ENCODE measurements at places on chromosomes 5 and 9.
A peak's percentile ranks its signal among the peaks of the same experiment; 100 is the strongest.

GRCh38 chr5:8413975-8414374, 545.0 kb downstream of the MTRR start:
- no peak for DNase-seq

- no peak for DNase-seq
Measured at GRCh38 chr9:14212697-14213420, 101.1 kb downstream of the NFIB start.

DNA sequence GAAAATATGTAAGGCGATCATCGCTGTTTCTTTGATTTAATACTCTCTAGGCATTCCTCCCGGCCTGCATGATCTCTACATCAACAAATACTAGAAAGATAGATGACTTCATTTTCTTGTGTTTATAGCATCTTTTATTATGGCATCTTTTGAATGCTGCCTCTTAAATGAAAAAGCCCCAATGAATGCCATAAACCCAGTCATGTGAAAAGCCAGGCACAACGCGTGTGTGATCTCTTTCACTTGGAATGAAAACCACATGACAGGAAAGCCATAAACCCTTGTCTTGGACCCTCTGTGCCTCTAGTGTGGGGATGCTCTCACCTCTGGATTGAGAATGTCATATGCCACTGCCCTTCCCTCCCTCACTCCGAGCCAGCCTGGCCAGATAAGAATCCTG, 476.2 kb downstream of the SEMA5A start:
- no peak for DNase-seq

DNA sequence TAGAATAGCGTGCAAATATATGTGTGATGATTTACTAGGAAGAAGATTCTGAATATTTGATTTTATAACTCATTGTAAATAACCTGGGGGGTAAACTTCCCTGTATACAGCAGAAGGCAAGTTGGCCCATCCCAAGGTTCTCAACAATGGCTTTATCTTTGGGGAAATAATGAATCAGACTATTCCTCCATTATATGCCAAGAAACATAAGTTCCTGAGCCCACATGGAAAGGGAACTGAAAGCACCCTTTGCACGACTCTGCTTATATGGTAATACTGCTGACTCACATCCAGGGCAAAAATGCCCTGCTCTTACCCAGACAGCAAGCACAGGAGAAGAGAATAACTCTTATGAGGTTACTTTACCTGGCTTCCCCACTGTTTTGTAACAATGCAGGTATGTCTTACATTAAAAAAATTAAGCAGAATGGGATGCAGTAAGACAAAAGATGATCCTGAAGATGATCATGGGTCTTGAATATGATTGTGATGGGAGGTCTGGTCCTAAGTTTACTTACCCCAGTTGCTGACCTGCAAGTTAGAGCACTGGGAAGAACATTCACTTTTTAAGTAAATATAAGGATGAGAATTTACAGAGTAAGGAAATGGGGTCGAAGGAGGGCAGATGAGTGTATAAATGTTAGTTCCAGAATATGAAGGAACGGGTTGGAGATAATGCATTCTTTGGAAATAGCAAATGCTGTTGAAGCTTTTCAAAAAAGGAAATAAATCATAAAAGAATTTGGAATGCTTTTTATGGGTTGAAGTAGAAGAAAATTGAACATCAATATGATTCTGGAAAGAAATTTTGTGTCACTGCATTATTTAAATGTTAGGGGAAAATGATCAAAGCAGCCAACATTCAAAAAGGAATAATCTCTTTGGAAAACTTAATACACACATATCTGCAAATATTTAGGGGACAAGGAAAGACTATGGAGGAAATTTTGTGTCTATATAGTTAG, 428.4 kb upstream of the MPDZ start:
- DNase-seq = no peak

GRCh38 chr5:126805063-126805462, 28.1 kb downstream of the LMNB1 start:
- no peak for DNase-seq

DNA sequence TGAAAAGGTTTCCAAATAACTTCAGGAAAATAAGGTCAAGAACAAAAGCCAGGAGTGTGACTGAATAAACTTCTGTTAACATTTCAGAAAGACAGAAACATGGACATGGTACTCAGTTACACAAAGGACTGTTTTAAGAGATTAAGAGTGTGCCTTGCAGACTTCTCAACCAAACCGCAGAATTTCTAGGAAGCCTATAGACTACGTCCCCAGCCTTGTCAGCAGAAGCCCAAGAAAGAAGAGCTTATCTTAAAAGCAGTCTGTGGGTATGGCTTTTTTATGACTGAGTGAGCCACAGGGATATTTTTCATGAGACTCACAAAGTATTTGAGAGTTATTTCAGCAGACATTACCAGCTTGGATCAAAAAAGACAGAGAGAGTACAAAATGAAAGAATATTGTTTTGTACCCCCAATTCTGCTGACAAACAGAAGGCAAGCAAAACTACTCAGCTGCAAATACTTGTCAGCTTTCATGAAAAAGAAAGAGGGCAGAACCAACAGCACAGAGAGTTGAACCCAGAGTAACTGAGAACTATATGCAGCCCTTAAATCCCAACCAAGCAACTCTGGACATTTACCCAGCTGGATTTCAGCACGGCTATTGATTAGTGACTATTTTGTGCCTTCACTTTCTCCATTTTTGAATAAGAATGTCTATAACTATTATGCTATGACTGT, 711.0 kb upstream of the CTNND2 start:
- no peak for DNase-seq

DNA sequence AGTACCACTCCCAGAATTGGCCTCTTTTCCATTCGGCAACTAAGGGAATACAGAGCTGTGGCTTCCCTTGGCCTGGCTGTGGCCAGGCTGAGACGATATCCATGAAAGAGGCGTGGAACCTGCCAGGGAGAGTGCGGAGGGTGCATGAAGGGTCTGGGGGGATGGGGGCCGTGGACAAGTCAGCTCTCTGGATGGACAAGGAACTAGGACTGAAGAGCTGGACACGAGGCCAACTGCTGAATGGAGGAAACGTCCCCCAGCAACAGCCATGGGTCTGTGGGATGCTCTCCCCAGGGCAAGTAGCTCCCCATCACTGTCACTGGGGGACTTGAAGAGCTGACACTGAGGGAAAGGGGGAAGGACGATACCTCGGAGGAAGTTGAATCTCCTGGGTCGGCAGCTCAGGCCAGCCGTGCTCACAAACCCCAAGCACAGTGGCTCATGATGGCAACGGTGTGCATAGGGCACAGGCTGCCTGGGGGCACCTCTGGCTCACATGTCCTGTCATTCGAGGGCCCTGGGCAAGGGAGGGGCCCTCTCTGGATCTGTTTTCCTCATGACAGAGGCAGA, 4.1 kb upstream of the OLFM1 start:
- DNase-seq = no peak

GRCh38 chr5:145701404-145701803, 133.7 kb downstream of the PRELID2 start:
- DNase-seq = no peak

- no peak for DNase-seq
Measured at GRCh38 chr5:108278285-108279240, 103.3 kb downstream of the FBXL17 start.

DNA sequence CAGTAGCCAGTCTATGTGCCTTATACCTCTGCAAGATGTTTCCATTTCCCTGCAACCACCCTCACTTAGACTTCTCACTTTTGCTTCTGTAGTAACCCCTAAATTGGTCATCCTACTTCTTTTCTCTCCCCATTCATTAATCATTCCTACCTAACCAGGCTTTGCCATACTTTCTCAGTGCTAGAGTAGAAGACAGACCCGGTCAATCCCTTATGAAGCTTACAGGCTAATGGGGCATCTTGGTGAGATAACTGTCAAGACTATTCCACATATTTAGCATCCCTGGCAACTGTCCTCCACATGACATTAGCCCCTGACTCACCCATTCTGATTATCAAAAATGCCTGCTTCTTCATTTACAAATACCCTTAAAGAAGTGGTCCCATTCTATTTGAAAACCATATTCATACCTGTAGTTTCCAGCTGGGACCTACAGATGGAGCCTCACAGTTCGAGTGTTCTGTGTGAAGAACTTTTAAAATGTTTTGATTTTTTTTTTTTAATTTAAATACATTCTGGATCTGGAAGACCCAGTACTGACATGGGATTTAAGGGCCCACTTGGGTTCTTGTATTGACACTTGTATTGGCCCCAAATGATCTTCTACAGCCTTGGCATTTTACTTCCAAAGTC, 21.0 kb downstream of the F2RL2 start:
- DNase-seq = peak; percentile 21

DNA sequence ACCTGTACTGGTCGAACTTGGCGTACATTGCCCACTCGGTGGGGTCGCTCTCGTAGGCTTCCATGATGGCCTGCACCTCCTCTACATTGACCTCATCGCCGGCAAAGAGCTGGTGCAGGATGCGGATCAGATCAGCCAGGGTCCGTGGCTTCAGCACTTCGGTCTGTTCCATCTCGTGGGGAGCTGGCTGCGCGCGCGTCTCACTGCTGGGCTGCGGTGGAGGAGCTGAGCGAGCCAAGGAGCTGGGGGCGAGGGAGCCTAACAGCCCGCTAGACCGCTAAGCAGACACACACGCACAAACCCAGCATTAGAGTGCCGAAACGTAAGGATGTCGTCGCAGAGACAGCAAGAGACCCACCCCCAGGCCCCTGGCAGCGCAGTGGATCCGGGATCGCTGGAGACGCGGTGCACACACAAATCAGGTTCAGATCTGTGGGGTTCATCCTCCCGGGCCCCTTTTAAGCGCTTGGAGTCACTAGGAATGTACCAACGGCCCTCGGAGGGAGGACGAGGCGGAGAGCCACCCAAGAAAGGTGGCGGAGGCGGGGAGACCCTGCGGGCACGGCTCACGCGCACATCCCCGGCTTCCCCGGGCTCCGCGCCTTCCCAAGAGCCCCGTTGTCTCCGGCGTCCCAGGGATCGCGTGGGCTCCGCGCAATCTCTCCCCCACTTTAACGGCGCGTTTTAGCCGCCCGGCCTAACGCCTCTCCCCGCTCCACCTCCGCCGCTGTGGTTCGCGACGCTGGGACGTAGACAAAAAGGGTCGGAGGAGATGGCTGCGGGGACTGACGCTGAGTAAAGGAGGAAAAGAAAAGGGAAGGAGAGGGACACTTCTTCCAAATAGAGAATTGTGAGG, at the start of gene CDO1:
Gene CDO1 (minus strand): TSS at position 434 of the 856 bp plus-strand sequence. CDS start 262 bp downstream, at position 172.
- DNase-seq = no peak

DNA sequence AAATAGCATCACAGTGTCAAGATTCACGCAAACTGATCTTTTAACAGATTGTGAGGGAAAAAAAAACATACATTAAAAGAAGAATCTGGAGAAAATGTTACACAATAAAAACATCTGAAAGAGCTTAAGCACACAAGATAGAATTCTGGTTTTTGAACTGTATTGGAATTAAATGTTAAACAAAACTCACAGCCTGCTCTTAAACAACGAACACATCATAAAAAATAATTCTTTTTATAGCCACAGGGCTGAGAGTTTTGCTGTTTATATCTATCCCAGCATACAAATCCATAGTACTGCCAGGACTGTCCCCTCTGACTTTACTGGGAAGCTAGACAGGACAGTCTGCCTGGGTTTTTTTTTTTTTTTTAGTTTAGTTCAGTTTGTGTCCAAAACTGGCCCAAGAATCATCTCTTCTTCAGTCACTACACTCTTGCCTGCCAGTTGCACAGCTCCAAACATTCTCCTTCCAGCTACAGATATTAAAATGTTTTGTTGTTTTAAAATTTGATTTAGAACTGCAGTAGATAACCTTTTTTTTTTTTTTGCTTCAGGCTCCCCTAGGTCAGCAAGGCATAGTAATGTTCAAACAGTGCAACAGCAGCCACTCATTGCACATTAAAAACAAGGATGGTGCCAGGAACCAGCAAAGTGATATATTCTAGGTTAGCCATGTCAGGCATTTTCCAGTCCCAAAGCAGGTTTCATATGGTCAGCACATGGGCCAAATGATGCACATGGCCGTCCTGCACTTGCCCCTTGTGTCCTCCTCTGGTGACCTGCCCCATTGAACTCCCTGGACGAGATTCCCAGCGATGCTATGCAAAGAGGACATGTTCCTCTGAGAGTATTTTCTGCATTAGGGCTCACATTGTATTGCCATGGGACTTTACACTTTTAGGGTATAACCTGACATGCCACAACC, 173.6 kb downstream of the ARL15 start:
- DNase-seq = no peak

DNA sequence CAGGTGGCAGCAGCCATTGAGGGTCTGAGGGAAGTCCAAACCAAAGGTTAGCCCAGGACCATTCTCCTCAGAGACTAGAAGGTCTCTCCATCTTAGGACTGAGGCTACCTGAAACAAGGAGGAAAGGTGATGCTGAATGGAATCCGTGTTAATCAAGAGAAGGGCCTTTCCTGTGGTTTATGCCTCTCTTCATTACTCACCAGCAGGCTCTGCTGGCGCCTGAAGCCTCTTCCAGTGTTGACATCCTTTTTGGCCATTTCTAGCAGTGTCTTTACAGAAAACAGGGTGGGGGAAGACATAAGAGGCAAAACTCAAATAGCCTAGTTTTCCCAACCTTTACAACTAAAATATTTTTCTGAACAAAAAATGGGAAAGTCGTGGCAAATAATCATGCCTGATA, 98.0 kb downstream of the ENC1 start:
- no peak for DNase-seq

GRCh38 chr5:69268899-69269298, 34.2 kb downstream of the CDK7 start:
- DNase-seq = peak; percentile 57

DNA sequence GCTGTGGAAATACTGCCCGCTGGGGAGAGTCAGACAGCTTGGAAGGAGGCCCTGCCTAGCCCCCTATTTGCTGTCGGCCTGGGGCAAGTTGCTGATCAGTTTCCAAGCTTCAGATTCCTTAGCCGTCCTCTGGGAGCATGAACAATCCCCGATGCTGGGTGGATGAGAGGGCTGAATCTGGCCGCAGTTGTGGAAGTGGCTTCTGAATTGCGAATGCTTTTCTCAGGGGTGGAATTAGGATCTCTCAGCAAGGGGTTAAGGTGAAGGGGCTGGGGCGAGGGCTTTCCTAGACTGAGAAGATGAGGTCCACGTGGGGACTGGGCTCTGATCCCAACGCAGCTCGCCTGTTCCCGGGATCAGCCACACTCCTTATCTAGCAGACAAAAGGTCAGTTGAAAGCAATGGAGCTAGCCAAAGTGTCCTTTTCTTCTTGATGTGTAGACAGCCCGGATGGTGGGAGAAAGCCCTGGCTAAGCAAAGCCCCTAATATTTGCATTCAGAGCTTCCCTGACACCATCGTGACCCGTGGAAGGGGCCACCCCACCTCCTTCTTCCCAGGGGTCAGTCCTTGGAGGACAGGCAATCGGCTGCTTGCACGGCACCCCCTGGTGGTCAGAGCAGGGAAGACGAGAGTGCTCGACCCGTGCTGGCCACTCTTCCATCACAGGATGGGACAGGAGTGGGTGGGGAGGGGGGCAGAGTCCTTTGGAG, 54.9 kb downstream of the COL15A1 start:
- peak; percentile 53 for DNase-seq
